ENCODE measurements at places on chromosomes 16 and 17.

DNA sequence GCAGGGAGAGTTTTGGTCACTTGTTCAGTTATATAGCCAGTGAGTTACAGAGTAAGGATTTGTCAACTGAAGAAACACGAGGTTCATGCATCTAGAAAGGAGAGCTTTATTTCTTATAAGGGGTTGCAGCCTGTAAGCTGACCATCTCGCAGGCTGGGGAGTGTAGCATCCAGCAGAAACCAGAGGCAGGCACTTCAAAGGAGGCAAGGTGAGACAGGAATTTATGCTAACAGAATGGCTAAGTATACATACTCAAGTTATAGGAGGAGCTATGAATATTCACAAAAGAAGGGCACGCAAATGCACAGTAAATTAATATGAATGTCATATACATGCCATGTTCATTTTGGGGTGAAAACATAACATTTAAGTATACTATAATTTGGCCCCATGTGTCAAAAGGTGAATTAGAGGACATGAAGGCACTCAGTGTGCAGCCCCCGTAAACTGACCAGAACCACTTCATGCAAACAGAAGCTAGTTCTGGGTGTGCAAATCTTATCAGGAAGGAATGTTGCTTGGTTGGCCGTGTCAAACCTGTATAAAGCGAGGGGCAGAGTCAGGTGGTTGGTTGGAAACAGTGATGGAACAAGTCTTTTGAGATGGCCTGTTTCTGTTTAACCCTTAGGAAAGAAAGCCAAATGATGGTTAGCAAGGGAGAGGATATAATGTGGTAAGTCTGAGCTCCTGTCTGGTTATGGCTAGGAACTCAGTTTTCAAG lies 97.0 kb downstream of the GRIN2A start:
- no peak for DNase-seq

- DNase-seq: no peak
These were observed 299.4 kb upstream of the IRX3 start for GRCh38 chr16:54585998-54586340.

DNA sequence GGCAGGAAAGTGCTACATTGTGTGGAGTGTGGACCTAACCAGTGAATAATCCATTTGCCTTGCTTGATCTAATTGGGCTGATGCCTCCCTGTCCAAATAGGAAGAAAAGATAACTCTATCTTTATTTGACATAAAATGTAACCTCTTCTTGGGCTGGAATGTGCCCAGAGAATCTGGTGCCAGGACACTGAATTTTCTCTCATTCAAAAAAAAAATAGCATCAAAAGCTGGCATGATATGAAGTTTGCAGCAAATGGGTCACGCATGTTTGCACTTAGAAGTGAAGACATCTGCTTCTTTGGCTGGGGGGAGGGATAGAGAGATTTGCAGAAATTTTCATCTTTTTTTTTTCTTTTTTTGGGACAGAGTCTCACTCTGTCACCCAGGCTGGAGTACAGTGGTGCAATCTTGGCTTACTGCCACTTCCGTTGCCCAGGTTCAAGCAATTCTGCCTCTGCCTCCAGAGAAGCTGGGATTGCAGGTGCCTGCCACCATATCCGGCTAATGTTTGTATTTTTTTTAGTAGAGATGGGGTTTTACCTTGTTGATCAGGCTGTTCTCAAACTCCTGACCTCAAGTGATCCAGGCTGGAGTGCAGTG lies 478.2 kb upstream of the EEF2KMT start:
- no peak for DNase-seq

GRCh38 chr17:5869041-5869745 lies 201.0 kb upstream of the WSCD1 start:
- DNase-seq: no peak

- no peak for DNase-seq
These were observed 27.8 kb upstream of the TVP23A start for GRCh38 chr16:10846213-10846998.

GRCh38 chr16:1642148-1642547 lies 30.0 kb downstream of the CRAMP1 start:
- DNase-seq: no peak

GRCh38 chr17:61594294-61594825 lies 3.3 kb upstream of the NACA2 start:
- no peak for DNase-seq

DNA sequence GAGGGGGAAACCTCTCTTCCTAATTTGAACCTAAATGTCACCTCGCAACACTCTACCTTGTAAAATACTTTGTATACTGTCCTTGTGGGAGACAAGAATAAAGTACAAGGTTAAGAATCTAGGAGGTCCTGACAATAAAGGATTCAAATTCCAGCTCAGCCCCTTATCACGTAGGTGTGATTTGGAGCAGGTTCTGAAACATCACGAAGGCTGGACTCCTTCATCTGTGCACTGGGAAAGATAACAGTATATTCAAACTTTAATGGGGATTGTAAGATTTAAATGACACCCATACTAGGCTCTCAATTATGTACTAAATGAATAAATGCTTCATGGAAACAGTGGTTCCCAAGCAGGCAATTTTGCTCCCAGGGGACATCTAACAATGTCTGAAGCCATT lies 2.1 kb downstream of the TXNDC11 start:
- DNase-seq: no peak

GRCh38 chr17:21235921-21236320 lies 17.3 kb downstream of the NATD1 start:
- no peak for DNase-seq

- DNase-seq: no peak
These were observed 54.7 kb upstream of the FASN start for GRCh38 chr17:82152556-82153294.
